ENCODE measurements at places on chromosomes 4 and X. TPM values are rescaled to one million over a fixed set of nuclear protein-coding genes. Genes with fewer than 3 reads are reported as not detected.

- no peak for DNase-seq
Measured at GRCh38 chrX:118222421-118222820, 105.8 kb upstream of the KLHL13 start.

SHOX gene
- not detected for total RNA-seq

GRCh38 chrX:135429429-135429828, 7.7 kb downstream of the SMIM10L2A start:
- DNase-seq: no peak

DNA sequence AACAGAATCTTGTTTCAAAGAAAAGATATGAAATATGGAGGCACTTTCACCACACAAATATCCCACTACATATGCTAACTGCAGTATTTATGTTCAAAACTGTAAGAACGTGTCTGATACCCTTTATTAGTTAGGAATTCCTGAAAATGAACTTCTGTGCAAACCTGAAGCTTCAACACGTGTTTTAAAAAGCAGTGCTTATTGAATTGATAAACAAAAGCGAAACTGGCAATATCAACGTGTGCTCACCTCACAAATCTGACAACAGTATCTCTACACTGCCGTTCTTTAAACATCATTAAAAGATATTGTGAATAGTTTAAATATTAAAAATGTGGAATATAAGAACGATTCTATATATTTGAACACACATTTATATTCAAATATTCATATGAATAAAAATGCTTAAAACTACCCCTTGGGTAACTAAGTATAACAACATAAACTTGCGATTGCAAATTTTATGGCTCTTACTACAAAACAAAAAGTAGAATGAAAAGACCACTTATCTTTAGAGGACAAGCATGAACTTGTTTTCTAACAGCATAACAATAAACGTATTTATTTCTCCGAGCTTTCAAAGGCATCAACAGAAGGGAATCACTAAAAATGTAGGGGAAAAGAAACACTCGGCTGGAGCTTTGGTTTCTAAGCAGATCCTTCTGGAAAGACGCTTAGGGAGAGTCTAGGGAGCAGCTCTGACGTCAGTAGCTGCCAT, at the start of gene LRP2BP:
Gene LRP2BP, minus strand, starts transcription at position 687 of the 718 bp plus-strand sequence. CDS start 17,738 bp downstream, outside the sequence.
- DNase-seq: no peak

EDA2R gene
- total RNA-seq: 0.15 TPM

DNA sequence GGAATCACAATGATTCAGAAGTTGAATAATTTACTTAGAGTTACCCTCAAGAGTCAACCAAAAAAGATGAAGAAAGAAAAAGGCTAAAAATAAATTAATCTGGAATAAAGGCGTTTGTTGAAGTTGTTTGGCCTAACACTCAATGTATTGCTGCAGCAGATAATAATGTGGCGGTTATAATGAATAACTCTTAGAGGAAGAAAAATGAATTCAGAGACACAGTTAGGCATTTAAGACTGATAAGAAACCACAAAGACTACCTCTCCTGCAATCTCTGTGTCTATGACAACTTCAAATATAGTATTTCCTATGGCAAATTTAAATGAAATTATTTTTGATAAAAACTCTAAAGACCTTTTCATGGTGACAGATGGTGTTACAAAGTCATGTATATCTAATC, 1369.1 kb upstream of the AGA start:
- DNase-seq: no peak

RAB9B gene
- not detected for total RNA-seq

- no peak for DNase-seq
Measured at GRCh38 chrX:13151828-13152517, 107.6 kb upstream of the FAM9C start.

GRCh38 chr4:154660052-154660451, 47.6 kb upstream of the FGG start:
- peak; percentile 69 for DNase-seq

DNA sequence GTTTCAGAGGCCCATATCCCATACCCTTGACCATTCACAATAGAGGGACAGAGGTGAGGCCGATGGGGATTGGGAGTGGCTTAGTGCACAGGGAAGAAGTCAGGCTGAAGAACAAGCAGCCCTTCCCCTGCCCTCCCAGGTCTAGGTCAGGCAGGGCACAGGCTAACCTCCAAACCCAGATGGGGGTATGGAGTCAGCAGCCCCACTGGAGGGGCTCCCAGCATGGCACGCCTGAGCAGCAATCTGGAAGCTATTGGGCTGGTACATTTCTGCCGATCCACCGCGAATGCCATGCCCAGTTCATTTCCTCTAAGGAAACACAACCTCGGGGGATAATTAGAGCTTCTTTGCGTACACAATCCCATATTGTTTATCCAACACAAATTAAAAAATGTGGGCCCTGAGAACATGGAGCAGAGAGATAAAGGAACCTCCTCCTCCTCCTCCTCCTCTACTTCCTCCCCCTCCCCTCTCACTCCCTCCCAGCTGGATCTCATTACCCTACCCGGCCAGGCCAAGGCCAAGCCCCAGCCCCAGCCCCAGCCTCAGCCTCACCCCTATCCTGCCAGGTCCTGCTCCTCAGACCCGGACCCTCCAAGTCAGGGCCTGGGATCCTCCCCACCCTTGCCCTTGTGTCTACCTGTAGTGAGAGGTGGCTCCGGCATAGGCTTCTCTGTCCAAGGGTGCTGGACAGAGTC, 83.0 kb downstream of the PJA1 start:
- DNase-seq: no peak

RHOXF2 gene
- total RNA-seq: not detected

STS gene
- 4.2 TPM for total RNA-seq

DNA sequence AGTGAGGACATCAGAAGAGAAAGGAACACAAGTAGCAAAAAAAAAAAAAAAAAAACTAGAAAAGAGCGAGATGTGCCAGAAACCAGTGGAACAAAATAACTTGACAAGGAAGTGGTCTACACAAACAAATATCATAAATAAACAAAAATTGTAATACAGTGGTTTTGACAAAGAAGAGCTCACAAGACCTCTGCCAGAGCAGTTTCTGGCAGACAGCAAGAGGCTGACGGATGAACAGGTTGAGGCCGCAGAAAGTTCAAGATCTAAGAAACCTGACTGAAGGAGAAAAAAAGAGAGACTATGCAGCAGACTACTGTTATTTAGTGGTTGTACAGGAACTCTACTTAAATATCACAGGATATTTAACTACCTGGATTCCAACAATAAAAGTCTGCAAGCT, 66.2 kb downstream of the MAB21L2 start:
- no peak for DNase-seq

DNA sequence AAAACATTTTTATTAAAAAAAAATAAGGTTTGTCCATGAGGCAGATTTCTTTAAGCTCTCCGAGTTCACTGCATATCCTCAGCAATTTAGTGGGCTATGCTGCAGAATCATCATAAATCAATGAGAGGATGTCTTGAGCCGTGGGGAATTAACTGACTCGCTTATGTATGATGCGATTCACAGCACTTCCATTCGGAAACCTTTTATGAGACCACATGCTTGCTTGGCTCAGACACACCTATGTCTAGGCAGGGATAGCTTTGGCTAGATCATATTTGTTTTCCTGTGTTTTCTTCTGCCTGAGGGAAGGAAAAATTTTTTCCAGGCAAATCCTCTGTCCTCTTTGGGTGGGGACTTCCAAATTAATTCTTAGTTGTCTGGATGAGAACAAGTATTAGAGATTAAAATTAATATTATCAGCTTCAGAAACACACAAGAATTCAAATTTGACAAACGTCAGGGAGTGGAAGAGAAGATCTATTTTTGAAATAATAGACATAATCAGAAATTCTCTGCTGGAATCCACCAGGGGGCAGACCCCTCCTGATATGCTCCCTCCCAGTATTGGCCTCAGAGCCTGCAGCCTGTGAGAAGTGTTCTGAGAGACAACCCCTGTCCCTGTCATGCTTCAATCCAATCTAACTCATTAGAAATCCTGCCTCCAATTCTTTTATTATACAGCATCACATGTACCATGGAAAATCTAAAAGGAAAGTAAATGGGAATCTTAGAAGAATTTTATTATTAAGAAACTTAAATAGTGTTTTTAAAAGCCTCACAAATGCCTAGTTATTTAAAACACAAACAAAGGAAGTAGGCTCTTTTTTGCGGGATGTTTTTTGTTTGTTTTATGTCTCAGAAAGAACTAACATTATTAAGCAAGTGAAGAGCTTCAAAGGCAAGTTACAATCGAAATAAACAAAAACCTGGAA, 345.1 kb upstream of the TACR3 start:
- DNase-seq: peak; percentile 64

ARX gene
- not detected for total RNA-seq

- no peak for DNase-seq
Measured at GRCh38 chr4:40938337-40938736, 188.6 kb downstream of the NSUN7 start.

DNA sequence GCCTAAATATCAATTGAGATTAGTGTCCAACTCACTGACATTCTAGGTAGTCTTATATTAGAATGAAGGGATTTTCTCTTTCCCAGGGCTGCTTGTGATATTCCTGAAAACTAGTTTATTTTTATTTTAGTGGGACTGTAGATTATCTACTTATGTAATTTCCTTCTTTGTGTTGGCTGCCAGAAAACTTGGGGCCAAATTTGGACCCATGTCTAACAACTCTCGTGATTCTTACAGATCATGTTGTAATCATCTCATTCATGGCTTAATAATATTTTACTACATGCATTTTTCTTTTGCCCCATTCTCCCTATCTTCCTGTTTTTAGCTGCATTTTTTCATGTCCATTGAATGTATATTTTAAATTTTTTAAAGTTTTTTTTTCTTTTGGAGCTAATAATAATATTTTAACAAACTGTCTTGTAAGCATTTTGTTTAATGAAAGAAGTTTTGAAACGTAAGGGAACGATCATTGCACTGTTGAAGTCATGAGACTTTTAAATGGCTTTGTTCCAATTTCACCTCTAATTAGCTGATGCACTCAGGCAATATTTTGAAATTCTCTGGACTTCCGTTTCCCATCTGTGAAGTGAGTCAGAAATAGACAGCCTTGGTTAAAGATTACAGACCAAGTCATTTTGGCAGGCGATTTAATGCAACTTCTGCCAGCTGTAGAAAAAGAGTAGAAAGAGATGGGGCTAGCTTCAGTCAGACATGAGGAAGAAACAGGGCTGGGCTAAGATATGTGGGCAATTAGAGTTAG, 14.3 kb upstream of the TDO2 start:
- peak; percentile 64 for DNase-seq

PAPSS1 gene
- total RNA-seq: 5.3 TPM

- peak; percentile 75 for DNase-seq
Measured at GRCh38 chrX:154056770-154057241, 37.1 kb upstream of the IRAK1 start.

FAM184B gene
- total RNA-seq: not detected

CFP gene
- total RNA-seq: 13.8 TPM

CSN1S1 gene
- total RNA-seq: not detected

DNA sequence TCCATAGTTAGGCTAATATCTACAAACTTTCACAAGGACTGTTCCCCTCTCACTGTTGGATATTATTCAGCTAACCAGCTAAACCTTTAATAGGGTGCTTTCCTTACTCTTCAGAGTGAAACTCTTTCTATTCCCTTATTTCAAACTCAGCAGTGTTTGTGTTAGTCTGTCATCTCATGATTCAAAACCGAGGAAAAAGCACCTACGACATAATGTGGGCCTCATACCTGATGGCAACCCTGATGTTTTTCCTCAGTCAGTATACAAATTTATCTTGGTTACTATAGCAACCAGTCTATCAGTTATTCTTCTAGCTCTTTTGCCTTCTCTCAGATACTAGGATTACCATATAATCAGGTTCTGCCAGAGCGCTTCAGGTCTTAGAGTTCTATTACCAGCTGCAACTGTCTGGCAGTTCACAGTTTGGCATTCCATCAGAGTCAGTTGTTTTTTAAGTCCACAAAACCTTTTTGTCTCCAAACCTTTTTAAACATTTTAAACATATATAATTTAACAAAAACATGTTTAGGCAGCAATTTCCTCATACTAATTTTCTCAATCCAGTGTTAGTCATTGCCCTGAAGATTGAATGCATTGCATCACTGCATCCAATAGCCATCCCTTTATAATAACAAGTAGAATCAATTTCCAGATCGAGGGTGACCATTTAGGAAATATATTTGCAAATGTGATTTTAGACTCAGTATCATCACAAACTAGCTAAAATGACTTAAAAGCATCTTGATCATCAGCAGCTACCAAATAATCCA, 7.4 kb downstream of the WDR44 start:
- DNase-seq: no peak

SLC34A2 gene
- 2.6 TPM for total RNA-seq

DNA sequence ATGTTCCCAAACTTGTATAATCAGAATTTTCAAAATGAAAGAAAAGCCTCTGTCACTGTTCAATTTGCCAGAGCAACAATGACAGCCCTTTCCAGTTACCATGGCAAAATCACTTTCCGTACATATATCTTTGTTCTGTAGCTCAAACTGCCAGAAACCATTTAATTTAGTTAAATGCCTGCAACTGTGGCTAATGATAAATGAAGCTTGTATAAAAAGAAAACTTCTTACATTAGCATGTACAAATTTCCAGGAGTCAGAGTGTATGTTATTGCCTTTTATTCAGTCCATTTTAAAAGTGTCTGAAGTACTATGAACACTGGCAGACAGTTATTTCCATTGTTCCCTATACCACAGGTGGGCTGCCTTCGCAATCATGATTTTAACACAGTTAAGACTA, 30.3 kb downstream of the ARAP2 start:
- no peak for DNase-seq

F8A2 gene
- 7.7 TPM for total RNA-seq

MAGEA1 gene
- total RNA-seq: not detected

AFF2 gene
- 0.13 TPM for total RNA-seq

GRCh38 chr4:189613207-189613606, 327.5 kb upstream of the FRG1 start:
- no peak for DNase-seq

GRCh38 chr4:73904491-73904890, 35.3 kb downstream of the CXCL1 start:
- DNase-seq: no peak

GRIA2 gene
- not detected for total RNA-seq

GRCh38 chr4:37839426-37839825, 12.9 kb downstream of the PGM2 start:
- DNase-seq: no peak

DNA sequence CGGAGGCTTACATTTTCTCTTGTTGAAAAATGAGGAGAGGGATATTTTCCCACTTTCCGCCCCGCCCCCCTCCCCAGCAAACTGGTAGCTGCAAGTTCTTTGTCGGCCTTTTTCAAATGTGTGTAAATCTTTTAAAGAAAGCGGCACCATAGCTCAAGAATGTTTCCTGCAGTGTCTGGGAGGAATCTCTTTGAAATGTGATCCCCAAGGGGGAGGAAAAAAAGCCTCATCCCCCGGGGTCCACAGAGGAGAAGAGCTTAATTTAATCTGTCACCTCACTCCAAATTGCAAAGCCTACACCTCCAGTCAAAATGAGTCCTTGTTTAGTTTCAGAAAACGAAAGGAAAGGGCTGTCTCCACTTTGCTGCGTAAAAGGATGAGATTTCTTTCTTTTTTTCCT, 34.8 kb downstream of the ASMT start:
- no peak for DNase-seq

DNA sequence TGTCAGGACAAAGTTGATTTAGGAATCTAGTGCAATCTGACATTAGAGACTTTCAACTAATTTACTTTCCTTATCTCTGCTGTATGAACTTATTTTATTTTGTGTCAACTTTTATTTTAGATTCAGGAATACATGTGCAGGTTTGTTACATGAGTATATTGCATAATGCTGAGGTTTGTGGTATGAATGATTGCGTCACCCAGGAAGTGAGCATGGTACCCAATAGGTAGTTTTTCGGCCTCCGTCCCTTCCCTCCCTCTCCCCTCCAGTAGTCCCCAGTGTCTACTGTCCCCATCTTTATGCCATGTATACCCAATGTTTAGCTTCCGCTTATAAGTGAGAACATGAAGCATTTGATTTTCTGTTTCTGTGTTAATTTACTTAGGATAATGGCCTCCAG, 68.7 kb upstream of the TEX13D start:
- no peak for DNase-seq

Measured in left lobe of liver (tissue), 2 donors.